ENCODE measurements at places on chromosomes 7 and 10.

- no peak for DNase-seq
Measured at GRCh38 chr7:117530390-117530789, 50.6 kb downstream of the CFTR start.

GRCh38 chr10:67612577-67613537, 83.1 kb downstream of the CTNNA3 start:
- DNase-seq: no peak

- DNase-seq: no peak
Measured at GRCh38 chr7:115086146-115086841, 164.4 kb downstream of the MDFIC start.

DNA sequence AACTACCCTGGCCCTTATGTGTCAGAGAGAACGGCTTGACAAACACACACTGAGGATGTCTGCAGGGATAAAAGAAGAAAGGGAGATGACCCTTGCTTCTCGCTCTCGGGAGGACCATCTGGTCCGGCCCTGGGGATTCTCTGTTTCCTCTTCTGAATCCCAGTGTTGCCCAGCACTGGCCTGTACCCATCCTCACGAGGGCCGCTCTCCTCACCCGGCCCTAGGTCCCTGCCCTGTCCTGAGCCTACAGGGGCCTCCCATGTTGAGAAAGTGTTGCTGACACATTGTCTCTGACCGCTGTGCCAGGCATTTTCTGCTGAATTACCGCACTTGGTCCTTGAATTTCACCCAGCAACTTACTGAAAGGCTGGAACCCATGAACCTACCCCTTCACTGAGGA, 171.9 kb upstream of the LANCL2 start:
- DNase-seq: no peak

GRCh38 chr10:27513451-27514191, 9.5 kb downstream of the RAB18 start:
- no peak for DNase-seq

GRCh38 chr7:116426428-116427156, 72.9 kb upstream of the CAV2 start:
- DNase-seq: peak; percentile 75

DNA sequence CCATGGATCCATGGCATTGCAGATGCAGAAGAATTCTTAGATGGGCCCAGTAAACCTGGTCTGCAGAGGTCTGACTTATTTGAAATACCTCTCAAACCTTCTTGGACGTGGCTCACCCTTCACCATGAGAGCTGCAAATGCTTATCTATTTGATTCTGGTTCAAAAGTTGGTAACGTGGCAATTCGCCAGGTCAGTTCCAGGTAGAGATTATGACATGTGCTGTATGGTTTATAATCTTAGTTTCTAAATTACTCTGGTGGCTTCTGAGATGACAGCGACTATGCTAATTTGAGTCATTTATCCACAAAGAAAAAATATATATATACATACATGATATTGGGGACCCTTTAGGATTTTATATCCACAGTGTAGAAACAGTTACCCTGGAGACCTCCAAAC, 68.8 kb downstream of the NRP1 start:
- DNase-seq: no peak

DNA sequence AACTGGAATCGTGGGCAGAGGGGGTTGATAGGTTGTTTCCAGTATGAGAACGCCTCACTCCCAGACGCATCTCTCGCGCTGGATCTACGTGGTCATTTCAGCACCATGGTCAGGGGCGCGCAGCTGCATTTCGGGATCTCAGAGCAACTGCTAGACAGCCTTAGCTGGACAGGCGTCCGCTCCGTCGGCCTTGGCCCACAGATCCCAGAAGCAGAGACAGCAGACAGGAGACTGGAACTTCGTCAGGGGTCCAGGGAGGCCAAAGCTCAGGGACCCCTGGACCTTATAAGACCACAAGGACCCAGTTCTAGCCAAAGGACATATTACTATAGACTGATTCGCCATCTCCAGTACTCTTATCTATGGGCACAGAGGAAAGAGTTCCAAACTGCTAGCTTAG, 5.3 kb downstream of the NEUROG3 start:
- no peak for DNase-seq

- peak; percentile 79 for DNase-seq
Measured at GRCh38 chr7:157318015-157318706, 18.6 kb upstream of the DNAJB6 start.

GRCh38 chr7:107262857-107263256, 94.1 kb downstream of the HBP1 start:
- no peak for DNase-seq

GRCh38 chr10:123778719-123779517, 112.7 kb downstream of the CPXM2 start:
- DNase-seq: no peak

DNA sequence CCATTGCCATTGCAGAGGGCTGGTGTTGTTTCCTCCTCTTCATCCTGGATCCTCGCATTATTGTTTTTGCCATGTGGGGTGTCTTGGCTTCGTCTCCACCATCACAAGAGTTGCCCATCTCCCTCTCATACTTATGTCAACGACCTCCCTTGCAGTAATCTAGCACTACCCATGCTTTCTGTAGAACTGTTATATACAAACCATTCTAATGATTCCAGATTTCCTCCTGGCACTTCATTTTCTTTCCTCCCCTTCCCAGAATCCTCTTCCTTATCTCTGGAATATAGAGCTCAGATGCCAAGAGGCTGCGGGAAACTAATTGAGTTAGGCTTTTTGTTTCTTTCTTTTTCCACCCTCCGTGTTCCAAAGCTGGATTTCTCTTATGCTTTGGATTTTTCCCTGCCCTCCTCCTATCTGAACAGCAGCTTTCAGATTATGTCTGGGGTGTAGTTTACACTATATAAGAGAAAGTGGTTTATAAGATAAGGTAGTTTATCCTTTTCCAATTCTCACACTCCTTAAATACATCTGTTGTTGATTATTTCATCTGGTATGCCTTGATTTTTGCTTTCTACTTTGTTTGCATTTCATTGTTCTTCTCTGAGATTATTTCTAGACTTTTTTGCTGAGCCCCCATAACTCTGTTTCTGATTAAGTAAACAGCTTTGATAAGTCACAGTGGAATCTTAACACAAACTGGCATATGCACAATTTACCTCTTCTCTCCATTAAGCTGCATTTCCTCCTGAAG, 264.1 kb downstream of the BICC1 start:
- DNase-seq: no peak

GRCh38 chr7:120718361-120718760, 139.6 kb downstream of the TSPAN12 start:
- DNase-seq: no peak

GRCh38 chr7:135990258-135990657, 13.1 kb upstream of the MTPN start:
- DNase-seq: no peak

DNA sequence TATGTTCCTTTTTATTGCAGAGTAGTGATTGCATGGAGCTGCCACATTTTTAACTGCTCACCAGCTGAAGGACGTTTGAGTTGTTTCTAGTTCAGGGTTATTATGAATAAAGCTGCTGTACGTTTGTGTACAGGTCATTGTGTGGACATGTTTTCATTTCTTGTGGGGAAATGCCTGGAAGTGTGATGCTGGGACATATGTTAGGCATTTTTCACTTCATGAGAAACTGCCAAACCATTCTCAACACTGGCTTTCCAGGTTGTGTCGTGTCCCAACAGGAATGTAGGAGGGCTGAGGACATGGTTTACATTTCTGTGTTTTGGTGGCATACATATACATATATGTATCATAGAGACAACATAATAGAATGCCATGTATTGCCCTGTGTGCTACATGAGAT, 73.0 kb downstream of the NEURL1 start:
- DNase-seq: no peak

- no peak for DNase-seq
Measured at GRCh38 chr7:90723866-90724265, 127.7 kb downstream of the CDK14 start.

- no peak for DNase-seq
Measured at GRCh38 chr7:13042605-13043236, 355.3 kb downstream of the ARL4A start.

GRCh38 chr7:877312-878232, 1.2 kb downstream of the GET4 start:
- no peak for DNase-seq

DNA sequence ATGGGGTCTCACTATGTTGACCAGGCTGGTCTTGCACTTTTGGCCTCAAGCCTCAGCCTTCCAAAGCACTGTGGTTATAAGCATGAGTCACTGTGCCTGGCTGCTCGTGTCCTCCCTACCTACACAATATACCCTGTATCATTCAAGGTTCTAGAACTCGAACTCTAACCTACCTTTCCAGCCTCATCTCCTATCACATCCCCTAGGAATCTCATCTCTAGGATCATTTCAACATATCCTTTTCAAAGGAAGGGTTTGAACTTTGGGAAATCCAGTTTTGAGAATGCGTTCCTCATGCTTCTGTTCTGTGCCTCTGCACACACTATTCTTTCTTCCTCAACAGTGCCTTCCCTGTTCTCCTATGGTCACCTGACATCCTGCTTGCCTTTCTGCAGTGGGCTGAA, 87.8 kb upstream of the RHEB start:
- no peak for DNase-seq

GRCh38 chr10:122245136-122245535, 26.0 kb upstream of the BTBD16 start:
- DNase-seq: no peak
